ENCODE measurements at places on chromosomes 7 and 10.

DNA sequence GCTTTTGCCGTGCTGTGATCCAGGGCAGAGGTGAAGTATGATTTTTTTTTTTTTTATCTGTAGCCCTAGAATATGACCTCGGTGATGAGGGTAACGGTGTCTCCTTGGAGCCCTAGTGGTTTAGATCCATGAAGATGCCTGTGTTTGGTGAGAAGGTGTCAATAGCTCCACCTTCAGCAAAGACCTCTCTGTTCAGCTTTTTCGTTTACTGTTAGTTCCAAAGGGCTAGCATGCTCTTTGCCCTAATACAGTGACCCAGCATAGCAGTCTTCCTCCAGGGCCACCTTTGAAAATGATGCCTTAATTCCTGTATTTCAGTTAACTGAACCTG is 746 bp upstream of the MRPS16 start:
- DNase-seq: no peak

- DNase-seq: no peak
Observed at GRCh38 chr10:100826983-100827818, 81.8 kb downstream of the PAX2 start.

- DNase-seq: no peak
Observed at GRCh38 chr10:80194373-80195045, 10.8 kb downstream of the ANXA11 start.

DNA sequence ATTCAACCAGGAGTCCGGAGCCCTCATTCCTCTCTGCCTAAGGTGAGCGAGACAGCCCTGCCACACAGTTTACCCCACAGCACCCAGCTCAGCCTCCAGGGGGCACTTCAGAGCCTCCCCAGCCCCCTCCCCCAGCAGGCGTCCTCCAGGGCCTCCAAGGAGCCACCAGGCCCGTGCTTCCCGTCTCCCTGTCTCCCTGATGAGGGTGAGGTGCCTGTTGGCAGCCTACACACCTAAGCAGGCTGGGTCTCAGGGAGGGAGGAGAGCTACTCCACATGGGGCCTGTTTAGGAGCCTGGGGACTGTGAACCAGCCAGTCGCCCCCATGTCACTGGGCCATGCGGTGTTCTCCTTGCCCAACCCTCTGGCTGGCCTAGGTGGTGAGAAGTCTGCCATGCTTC is 28.9 kb upstream of the TRIM8 start:
- DNase-seq: no peak

DNA sequence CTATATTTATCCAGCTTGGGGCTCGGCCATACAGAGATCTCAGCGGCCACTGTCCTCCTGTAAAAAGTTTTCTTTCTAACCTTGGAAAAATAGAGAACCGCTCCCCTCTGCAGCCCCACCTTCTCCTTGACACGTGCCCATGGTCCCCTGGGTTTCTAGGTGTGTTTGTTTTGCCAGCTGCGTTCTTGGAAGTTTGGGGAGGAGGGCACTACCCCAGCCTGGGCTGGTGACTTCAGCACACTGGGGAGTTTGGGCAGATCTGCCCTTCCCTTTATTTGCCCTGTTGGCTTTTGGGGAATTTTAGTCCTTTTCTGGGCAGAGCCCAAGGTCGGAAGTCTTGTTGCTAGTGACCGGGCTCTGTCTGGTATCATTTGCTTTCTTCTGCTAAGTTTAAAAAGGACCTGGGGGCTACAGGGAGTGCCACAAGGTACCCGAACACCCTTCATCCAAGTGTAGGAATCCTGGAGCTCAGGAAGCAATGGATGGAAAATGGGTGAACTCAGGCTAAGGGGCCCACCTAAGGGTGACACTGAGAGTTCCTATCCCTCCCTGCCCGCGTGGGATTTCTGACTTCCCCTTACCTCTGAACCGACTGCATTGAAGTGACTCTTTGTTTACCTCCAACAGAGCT is 1.7 kb downstream of the ADAMTS14 start:
- no peak for DNase-seq

GRCh38 chr7:75716992-75717626 is 21.6 kb downstream of the HIP1 start:
- DNase-seq: no peak

DNA sequence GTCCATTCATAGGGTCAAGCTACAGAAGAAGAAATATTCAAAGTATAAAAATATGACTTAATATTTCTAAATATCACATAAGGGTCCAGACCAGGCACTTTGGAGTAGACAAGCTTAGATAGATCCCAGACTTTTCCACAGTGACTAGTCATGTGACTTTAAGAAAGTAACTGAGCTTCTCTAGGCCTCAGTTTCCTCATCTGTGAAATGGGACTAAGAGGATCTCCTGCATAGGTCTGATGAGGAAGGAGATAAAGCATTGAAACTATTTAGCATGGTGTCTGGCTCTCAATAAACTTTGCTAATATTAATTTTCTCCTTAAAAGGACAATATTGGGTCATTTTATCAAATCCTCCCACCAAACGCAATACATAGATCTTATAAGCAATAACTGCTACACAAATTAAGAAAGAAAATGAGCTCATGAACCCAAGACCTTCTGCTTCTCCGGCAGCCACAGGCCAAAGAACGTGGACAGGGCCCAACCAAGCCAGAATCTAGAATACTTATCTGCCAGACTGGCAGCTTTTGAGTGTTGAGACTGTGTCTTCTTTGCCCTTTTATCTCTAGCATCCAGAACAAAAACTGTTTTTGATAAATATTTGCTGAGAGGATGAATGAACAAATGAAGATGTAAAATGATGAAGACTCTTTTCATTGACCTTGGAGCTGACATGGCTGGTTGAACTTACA is 1.6 kb upstream of the TARP start:
- DNase-seq: no peak

DNA sequence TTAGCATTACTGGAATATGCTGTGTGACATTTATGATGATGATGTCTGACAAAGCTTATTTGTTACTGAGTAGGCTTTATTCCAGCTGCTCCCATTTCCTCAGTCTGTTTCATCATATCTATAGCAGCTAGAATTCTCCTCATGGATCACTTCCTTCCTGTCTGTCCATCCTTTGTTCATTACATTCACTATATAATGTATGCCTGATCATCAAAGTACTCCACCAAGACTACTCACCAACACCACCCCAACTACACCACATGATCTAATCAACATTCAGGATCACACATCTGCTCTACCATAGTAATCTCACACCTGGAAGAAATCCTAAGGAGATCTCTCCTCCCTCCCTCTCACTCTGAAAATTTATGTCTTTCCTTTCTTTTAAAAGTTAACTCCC is 61.3 kb downstream of the APBB1IP start:
- DNase-seq: no peak

DNA sequence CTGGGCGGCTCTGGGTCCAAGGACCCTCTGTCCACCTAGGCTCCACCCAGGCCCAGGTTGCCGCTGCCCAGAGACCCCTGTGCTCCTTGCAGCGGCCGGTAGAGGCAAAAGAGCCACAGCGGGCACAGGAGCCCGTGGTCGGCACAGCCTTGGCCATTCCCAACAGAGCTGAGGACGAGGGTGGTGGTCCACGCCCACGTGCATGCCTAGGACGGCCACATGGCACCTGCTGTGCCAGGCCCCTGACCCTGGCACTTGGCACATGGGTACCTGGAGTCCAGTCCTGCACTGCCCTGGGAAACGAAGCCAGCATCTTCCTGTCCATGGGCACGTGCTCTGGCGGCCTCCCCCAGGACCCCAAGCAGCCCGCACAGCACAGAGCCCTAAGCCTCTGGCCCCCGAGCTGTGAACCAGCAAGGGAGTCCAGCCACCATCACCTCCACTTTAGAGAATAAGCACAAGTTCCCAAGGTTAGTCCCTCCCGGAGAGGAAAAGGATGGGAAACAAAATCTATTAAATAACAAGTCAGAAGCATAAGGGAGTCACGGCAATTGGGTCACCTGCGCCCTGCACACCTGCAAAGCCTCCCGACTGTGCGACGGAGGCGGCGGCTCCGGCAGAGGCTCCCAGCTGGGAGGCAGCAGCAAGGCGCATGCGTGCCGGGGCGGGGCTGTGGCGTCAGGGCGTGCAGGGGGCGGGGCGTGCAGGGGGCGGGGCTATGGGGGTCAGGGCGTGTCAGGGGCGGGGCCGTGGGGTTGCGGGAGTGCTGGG is 59.1 kb downstream of the STK32C start:
- no peak for DNase-seq

GRCh38 chr7:44497155-44498027 is 6.9 kb upstream of the NUDCD3 start:
- no peak for DNase-seq

DNA sequence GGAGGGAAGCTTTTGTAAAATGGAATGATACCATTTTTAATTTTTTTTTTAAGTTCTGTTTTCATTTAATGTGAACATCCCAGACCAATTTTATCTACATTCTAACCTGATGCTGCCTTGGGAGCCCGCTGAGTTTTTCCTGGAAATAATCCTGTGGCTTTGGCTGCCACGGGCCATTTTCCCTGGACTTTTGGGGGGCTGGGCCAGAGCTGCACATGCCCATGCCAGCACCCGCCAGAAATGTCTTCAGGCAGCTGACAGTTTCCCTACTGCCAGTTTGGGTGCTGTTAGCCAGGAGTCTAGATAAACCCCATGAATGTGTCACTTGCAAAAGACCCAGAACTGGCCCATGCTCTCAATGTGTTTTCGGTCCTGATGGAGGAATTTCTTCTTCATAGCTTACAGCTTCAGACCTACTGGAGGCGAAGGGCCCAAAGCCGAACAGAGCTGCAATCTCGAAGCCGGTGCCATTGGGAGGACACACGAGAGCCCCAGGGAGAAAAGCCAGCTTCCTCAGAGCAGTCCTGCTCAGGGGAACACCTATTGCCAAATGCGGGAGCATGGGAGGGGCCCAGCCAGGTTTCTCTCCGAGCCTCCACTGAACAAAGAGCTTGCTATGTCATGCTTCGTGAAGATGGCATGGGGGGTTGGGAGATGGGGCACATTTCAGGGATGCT is 444.2 kb upstream of the MKI67 start:
- no peak for DNase-seq

GRCh38 chr7:150665896-150666295 is 19.6 kb upstream of the GIMAP2 start:
- no peak for DNase-seq

- no peak for DNase-seq
Observed at GRCh38 chr10:20986049-20986448, 88.9 kb upstream of the NEBL start.

- no peak for DNase-seq
Observed at GRCh38 chr10:22427890-22428571, 82.7 kb downstream of the SPAG6 start.

DNA sequence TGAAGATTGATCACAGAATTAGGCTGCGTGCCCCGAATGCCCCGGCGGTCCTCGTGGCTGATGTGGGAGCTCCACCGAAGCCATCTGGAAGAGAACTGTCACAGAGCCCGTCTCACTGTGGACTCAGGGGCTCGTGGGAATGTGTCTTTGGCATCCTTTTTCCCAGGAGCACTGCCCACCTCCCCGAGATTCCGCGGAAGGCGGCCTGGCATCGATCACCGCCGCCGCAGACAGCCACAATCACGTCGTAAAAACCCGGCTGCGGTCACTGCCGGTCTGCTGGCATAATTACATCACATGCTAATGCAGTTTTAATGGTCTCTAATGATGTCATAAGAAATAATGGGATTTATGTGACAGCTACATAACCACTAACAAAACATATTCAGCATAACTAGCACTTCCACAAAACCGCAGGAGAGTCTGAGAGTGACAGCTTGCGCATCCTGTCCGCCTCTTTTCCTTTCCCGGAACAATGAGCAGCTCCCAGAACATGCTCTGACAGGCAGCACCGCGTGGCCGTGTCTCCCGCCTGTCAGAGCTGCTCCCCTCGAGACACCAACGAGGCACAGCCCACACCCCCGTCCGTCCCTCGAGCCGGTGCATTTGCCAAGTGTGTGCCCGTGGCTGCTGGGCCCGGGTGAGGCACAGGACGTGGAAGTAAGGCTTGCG is 490.0 kb downstream of the PTPRN2 start:
- no peak for DNase-seq

- no peak for DNase-seq
Observed at GRCh38 chr7:134723892-134724291, 55.5 kb upstream of the CALD1 start.

DNA sequence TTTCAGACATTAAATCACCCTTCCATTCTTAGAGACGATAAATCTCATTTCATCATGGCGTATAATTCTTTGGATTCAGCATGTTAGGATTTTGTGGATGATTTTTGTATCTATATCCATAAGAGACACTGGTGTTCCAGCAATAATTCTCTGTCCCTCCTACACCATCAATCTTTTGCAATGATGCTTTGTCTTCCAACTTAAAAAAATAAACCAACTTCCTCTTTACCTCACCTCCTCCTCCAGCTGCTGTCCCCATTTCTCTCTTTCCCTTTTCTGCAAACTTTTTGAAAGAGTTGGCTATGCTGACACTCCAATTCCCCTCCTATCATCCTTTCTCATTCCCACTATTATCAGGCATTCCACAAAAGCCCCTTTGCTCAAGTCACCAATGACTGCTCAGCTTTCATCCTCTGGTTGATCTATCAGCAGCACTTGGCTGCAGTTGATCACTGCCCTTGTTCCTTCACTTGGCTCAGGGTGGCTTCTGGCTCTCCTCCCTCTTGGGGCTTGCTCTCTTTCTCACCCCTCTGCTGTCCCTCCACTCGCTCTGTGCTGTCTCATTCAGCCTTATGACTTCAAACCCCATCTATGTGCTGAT is 130.0 kb downstream of the ARHGAP22 start:
- DNase-seq: no peak

GRCh38 chr7:3033136-3033535 is 10.5 kb downstream of the CARD11 start:
- DNase-seq: no peak

- DNase-seq: no peak
Observed at GRCh38 chr7:131250331-131250730, 77.3 kb upstream of the MKLN1 start.

DNA sequence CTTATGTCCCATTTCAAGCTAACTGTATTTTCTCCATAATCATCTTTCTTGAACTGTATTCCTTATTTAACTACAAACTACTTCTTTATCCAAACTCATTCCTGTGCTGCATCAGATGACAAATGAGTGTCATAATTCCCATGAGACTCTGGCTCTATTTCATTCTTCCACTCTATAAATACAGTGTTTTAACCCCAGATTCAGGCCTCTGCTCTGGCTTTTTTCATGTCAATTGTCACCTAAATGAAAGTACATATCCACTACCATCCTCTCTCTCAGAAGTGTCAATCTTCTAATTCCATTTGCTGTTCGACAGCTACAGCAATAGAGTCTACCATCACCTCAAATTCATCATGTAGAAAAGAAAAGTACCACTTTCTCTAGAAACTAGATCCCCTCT is 172.7 kb downstream of the CACNA2D1 start:
- DNase-seq: no peak

DNA sequence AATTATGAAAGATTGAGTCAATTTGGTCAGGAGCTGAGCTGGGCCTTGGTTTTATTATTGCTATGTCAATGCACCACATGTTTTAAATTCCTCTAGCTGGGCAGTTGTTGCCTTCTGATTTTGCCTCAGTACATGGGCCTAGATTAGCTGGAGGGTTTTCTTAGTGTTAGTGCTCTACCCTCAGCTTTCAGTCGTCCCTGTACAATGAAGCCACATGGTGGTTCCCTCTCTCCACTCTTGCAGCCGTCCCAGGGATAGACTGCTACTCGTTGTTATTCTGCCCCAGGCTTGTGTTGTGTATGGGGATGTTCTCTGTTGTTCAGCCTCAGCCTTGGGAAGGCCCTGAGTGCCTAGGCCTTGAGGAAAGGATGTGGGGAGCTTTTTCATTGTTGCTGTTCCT is 37.0 kb downstream of the NHLRC2 start:
- no peak for DNase-seq

GRCh38 chr7:17512181-17512675 is 213.8 kb downstream of the AHR start:
- no peak for DNase-seq
